Stimulated activated CD8-positive, alpha-beta memory T cell treated with anti-CD3 and anti-CD28 coated beads, Interleukin-4, amount 100 ng/mL, for 4 hours (primary cell): ENCODE measurements at places on chromosomes 7 and 10.

GRCh38 chr10:20835335-20835734, 61.8 kb downstream of the NEBL start:
- no peak for DNase-seq

- no peak for DNase-seq
Observed at GRCh38 chr10:33321516-33321915, 13.0 kb downstream of the NRP1 start.

GRCh38 chr10:117536866-117537435, 5.6 kb upstream of the EMX2 start:
- no peak for DNase-seq

GRCh38 chr10:120429395-120429794, 27.6 kb upstream of the PLPP4 start:
- no peak for DNase-seq

- DNase-seq: no peak
Observed at GRCh38 chr7:92739091-92739490, 97.3 kb downstream of the CDK6 start.

- DNase-seq: no peak
Observed at GRCh38 chr10:100327007-100327717, 2.9 kb downstream of the PKD2L1 start.

GRCh38 chr10:46517541-46517940, 38.9 kb downstream of the GPRIN2 start:
- no peak for DNase-seq

- DNase-seq: no peak
Observed at GRCh38 chr7:129789000-129789399, 163.8 kb downstream of the UBE2H start.

- DNase-seq: no peak
Observed at GRCh38 chr10:102275343-102275742, 30.0 kb downstream of the GBF1 start.

GRCh38 chr10:48549236-48549635, 55.6 kb downstream of the ARHGAP22 start:
- DNase-seq: no peak

DNA sequence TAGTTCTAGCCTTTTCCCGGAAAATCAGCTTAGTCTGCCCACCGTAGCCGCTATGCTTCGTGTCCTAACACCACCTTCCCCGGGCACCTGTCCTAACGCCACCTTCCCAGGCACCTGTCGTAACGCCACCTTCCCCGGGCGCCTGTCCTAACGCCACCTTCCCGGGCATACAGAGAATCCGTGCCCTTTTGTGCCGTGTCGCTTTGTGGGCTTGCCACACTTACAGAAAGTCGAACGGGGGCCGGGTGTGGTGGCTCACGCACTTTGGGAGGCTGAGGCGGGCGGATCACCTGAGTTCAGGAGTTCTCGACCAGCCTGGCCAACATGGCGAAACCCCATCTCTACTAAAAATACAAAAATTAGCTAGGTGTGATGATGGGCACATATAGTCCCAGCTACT, 73.6 kb upstream of the DNAJB6 start:
- no peak for DNase-seq

GRCh38 chr7:11128498-11128897, 154.8 kb downstream of the PHF14 start:
- no peak for DNase-seq

GRCh38 chr10:91054325-91054724, 133.4 kb upstream of the ANKRD1 start:
- no peak for DNase-seq

DNA sequence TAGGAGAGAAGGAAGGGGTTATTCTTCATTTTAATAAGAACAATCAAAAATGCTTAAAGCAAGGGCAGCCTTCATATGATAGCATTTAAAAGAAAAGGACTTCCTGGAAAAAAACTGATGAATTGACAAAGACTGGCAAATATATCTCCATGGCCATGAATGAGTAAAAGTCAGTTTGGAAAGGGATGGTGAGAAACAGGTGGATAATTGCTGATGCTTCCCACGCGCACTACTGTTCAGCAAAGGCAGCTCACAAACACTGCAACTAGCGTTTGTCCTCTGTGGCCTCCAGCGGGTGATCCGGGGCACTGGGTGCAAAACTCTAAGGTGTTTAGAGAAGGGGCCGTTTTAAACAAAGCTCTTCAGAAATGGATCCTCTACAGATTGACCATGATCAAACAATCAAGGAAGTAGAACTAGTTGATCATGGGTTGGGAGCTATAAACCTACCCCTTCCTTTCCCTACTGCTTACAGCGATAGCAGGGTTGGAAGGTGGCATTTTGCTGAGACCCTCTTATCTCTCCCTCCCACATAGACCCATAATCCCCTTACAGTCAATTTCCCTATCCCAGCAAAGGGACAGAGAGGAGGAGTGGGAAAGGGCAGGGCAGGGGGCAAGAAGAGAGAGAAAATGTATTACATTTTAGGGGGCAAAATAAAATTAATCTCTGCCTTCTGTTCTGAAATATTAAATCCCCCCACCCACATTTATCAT, 53.8 kb downstream of the SMURF1 start:
- DNase-seq: no peak

DNA sequence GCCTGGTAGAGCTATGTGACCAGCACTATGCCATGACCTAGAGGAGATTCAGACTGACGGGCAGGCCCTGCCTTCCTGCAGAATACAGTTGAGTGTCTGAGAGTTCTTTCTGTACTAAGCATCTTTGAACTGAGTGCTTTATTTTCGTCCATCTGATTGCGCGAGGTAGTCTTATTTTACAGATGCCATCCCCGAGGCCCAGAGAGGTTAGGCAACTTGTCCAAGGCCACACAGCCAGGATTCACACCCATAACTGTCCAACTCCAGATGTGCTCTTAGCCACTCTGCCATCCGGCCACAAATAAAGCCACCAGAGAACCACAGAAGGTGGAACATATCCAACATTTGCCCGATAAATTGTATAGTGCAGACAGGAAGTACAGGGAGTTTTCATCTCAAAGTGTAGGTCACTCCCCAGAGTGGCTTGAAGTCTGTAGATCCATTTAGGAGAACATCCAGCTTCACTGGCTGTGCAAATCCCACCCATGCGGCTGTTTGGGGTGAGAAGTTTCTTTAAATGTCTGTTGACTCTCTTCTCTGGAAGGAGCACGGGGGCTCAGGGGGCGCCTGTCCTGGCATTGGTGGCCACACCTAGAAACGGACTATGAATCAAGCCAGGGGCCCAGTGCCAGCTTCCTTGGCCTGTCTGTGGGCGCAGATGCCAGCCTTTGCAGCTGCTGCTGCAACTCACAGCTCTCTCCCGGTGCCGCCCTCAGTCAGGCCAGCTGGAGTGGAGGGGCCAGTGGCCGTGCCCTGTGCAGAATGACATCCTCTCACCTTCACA, 11.1 kb downstream of the CHST3 start:
- no peak for DNase-seq

DNA sequence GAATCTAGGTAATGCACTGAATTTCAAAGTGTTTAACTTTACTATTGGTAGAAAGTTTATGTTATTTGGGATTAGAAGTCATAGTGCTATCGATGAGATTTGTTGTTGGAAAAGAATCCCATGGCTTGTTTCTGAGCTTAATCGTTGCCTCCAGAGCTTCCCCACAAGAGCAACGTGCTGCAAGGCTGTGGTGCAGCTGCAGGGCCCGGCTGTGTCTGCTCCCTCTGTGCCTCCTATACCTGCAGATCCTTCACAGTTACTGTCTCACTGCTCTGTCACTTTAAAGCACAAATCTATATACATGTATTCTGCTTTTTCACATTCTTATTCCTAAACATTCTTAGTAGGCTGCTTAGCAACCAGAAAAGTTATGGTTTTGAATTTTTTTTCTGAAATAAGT, 826.6 kb upstream of the COBL start:
- no peak for DNase-seq

- DNase-seq: no peak
Observed at GRCh38 chr7:70591643-70592042, 540.3 kb upstream of the GALNT17 start.

DNA sequence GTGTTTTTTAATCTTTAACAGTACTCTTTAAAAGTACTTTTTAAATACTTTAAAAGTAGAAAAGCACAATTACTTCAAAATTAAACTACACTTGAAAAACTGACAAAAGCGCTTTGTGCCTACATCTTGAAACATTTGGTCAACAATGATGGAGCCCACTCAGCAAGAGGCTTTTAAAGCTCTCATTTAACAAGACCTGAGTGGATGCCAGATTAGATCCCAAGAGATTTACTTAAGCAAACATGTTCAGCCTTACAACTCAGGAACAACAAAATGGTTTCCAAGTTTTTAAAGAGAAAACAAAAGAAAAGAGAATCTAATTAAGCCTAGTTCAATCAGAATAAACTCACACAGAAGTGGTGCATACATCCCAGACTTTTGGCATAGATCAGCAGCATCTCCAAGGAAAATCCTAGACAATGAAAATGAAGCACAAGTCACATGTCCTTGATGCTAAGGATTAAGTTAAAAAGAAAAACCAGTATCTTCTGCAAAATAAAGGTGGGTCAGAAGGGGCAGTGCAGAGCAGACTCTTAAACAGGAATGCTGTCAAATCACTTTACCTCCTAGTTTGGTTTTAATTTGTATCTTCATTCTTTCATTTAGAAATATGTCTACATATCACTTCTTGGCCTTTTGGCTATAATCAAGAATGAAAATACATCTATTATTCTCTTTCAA, 26.2 kb downstream of the HIBADH start:
- DNase-seq: no peak

- DNase-seq: no peak
Observed at GRCh38 chr10:10946081-10946480, 71.6 kb upstream of the CELF2 start.

- no peak for DNase-seq
Observed at GRCh38 chr10:97822261-97822687, 27.4 kb upstream of the GOLGA7B start.

GRCh38 chr10:30043476-30044270, 15.7 kb downstream of the JCAD start:
- no peak for DNase-seq

DNA sequence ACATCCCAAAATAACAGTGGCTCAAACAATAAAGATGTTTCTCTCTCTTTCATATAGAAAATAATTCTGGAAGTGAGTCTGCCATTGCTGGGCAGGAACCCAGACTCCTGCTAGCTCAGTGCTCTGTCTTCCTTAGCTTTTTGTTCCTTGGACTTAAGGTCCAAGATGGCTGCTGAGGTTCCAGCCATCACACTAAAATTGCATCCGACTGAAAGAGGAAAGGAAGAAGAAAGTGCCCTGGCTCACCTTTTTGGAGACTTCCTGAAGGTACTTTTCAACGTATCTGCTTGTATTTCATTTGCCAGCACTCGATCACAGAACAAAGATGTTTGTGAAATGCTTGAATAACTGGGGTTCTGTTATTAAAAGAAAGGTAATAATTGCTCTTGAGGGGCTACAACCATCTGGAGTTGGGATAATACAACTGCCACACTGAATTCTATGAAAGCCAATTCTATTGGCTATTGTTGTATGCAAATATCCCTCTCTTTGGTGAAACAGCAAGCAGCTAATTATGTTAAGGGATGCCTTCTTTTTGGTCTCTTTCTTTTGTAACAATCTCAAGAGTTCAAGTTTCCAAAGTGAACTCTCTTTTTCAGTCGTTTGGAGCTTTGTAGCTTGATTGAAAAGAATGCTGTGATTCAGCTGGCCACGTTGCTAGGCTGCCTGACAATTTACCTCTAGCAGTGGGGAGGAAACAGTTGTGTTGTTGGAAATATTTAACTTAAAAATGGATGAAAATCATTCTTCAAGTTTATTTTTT, 83.9 kb downstream of the BAMBI start:
- DNase-seq: no peak

DNA sequence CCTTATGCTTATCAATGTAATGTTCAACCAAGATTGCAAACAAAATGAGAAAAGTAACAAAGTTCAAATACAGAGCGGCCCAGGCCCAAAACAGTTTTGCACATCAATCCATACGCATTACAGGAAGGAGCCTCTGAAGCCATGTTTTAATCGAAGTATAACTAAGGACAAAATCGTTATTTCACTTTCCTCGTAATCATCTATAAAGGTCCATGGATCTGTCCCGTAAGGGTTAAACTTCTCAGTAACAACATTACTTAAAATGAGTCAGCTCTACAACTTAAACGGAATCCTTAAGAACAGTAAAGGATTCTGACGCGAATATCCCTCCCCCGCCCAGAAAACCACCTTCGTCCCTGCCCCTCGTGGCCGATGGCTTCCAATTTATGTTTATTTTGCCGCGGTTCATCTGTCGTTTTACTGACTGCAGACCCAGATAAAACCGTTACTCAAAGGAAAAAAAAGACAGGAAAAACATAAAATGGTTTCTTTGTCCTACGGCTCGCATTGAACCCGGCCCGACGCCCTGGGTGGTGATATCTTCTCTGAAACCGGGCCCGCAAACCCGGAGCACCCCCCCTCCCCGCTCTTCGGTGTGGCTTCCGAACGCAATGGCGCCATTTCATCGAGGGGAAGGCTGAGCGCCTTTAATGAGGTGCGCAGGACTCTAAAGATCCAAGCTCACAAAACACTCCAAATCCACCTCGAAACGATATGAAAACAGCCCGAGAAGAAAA, 1.1 kb downstream of the HNRNPA2B1 start:
- DNase-seq: peak; percentile 48

DNA sequence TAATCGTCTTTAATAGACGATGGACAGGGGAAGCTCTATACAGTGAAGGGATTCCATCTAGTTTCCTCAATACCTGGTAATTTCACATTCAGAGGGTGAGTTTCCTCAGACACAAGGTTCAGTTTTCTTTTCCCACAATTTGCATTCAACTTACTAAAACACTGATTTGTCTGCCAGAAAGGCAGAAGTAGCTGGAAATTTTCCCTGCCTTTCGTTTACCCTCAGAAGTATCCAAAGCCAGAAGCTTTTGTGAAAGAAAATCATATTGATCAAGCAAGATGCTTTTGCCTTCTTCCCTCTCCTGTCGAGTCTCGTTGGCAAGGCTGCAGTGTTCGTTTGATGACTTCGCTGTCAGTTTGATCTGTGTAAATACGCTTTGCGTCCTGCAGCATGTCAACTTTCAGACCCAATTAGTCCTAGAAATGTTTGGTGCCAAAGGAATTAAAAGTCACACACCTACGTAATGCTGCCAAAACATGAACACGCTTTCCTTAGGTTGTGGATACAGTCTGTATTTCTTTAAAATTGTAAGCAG, 631.9 kb upstream of the FOXK1 start:
- DNase-seq: no peak

GRCh38 chr7:139106959-139107358, 2.6 kb downstream of the ZC3HAV1 start:
- DNase-seq: no peak

- DNase-seq: no peak
Observed at GRCh38 chr10:70830164-70830563, 14.4 kb downstream of the SGPL1 start.

- no peak for DNase-seq
Observed at GRCh38 chr10:114687459-114687858, 29.4 kb upstream of the ABLIM1 start.

DNA sequence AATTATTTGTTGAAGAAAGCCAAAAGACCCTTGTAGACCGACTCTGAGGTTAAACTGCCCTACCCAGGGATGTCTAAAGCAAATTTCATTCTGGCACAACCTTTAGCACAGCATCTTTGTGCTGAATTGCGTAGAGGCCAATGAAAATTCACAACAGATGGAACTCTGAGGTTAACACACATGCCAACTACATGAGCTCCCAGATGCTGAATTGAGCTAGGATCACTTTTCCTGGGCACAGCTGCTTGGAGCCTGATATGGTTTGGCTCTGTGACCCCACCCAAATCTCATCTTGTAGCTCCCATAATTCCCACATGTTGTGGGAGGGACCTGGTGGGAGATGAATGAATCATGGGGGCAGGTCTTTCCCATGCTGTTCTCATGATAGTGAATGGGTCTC, 158.0 kb upstream of the PTN start:
- DNase-seq: no peak
